Activated B cell treated with CpG ODN at 0.5 μM for 24 hours (primary cell): ENCODE measurements at places on chromosomes 2 and 18.
A peak's percentile ranks its signal among the peaks of the same experiment; 100 is the strongest.

- no peak for DNase-seq
- no peaks in the 10 kb centered on the region for H3K27me3 ChIP-seq
- H3K4me1 ChIP-seq = no peaks in the 10 kb centered on the region
Observed at GRCh38 chr2:82234283-82234874, 1929.8 kb upstream of the LRRTM1 start.

GRCh38 chr18:5632041-5632440 lies 88.2 kb upstream of the EPB41L3 start:
- no peak overlapping the region for H3K27ac ChIP-seq
- peaks cover 9% of the 10 kb centered on the region for H3K4me1 ChIP-seq
- no peak for DNase-seq
- H3K4me3 ChIP-seq = no peak overlapping the region
- no peaks in the 10 kb centered on the region for H3K36me3 ChIP-seq
- H3K27me3 ChIP-seq = peaks cover 19% of the 10 kb centered on the region

DNA sequence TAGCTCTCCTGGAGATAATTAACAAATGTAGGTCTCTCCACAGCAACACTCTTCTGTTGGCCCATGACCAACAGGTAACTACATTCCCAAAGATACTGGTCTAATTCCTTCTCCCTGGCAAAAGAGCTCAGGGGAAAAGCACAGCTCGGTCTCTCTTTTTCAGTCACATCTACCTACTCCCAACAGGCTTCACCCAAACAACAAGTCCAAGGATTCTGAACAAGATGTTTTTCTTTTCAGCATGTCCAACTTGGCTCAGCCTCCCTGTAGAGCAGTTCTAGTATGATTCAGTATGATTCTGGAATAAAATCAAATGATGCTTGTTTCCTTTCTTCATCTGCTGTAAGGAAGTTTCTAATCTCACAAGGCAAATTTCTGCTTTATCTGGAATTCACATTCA lies 1704.8 kb upstream of the PIK3C3 start:
- no peak for DNase-seq
- no peaks in the 10 kb centered on the region for H3K27me3 ChIP-seq
- no peak overlapping the region for H3K27ac ChIP-seq
- H3K4me1 ChIP-seq = no peaks in the 10 kb centered on the region

GRCh38 chr18:8538935-8539334 lies 70.3 kb upstream of the RAB12 start:
- no peak overlapping the region for H3K27ac ChIP-seq
- H3K36me3 ChIP-seq = no peaks in the 10 kb centered on the region
- DNase-seq = no peak
- H3K27me3 ChIP-seq = peaks cover 5% of the 10 kb centered on the region
- H3K4me3 ChIP-seq = no peak overlapping the region

GRCh38 chr2:98478907-98479306 lies 34.2 kb downstream of the INPP4A start:
- DNase-seq = no peak
- H3K27me3 ChIP-seq = no peaks in the 10 kb centered on the region
- no peak overlapping the region for H3K4me3 ChIP-seq
- peaks cover 76% of the 10 kb centered on the region for H3K4me1 ChIP-seq
- H3K36me3 ChIP-seq = no peaks in the 10 kb centered on the region

DNA sequence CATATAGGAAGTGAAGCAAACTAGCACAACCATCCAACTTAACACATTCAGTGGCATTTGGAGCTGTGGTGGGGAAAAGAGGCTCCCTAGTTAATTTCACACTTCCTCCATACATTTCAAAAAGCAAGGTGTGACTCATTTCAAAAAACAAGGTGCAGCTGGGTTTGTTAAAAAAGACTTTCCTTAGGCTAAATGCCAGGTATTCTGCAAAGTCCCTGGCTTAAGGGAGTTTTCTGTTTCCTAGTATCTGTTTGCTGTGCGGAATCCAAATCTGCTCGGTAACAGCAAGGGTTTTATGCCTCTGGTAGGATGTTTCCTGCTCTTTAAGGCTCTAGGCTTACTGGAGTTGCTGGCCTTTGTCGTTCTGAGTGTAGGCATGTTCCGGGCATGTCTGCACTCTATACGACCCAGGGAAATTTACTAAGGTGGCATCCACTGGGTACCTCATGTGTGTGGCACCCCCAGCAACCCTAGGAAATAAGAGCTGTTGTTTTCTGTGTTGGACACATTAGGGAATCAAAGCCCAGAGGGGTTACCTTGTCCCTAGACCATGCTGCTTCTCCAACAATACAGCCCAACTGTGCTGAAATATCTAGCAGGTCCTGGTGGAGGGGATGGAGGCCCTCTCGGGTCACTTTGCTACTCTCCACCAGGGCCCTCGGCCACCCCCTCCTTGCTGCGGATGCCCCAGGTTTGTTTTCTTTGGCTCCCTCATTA lies 634 bp upstream of the MSGN1 start:
- H3K27ac ChIP-seq = peak overlapping the region; percentile 69
- H3K4me3 ChIP-seq = peak overlapping the region; percentile 24
- no peaks in the 10 kb centered on the region for H3K36me3 ChIP-seq
- no peak for DNase-seq

- peaks cover 3% of the 10 kb centered on the region for H3K4me1 ChIP-seq
- no peaks in the 10 kb centered on the region for H3K27me3 ChIP-seq
- DNase-seq = no peak
- H3K4me3 ChIP-seq = no peak overlapping the region
- H3K27ac ChIP-seq = no peak overlapping the region
Observed at GRCh38 chr2:28267282-28267681, 125.4 kb upstream of the FOSL2 start.

DNA sequence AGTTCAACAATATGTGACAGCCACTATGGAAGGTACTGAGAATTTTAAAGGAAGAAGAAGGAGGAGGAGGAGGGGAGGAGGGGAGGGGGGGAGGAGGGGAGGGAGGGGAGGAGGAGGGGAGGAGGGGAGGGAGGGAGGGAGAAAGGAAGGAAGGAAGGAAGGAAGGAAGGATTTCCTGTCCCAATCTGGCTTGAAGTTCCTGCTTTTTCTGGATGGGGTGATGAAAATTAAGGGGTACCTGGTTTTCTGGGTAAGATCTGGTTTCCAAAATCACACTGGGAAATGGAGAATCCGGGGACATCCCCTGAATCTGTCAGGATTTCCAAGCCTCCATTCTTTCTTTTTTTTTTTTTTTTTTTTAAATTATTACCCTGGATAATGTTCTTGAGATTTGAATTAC lies 271.8 kb downstream of the MTX2 start:
- H3K4me3 ChIP-seq = no peak overlapping the region
- no peak for DNase-seq
- peaks cover 7% of the 10 kb centered on the region for H3K27me3 ChIP-seq
- H3K36me3 ChIP-seq = no peaks in the 10 kb centered on the region

- no peak overlapping the region for H3K4me3 ChIP-seq
- H3K36me3 ChIP-seq = no peaks in the 10 kb centered on the region
- peaks cover 1% of the 10 kb centered on the region for H3K4me1 ChIP-seq
- H3K27ac ChIP-seq = no peak overlapping the region
Observed at GRCh38 chr2:119218478-119219064, 5.1 kb upstream of the STEAP3 start.

DNA sequence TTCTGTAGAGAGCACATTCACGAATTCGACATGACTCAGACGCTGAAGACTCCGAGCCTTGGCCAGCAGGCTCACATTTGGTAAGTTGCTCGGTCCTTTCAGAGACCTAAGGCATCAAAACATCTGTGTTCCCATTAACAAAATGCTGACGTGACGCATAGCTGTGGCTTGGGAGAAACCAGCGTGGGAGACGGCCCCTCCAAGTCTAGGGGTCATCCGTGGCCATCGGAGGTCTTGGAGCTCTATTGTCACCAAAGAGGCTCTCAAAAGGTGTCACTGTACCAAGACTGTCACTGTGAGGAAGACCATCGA lies 14.9 kb downstream of the FBLN7 start:
- no peak overlapping the region for H3K27ac ChIP-seq
- peaks cover 29% of the 10 kb centered on the region for H3K4me1 ChIP-seq
- H3K36me3 ChIP-seq = no peaks in the 10 kb centered on the region

GRCh38 chr2:190607014-190607597 lies 41.8 kb upstream of the NAB1 start:
- H3K27me3 ChIP-seq = no peaks in the 10 kb centered on the region
- H3K4me3 ChIP-seq = no peak overlapping the region
- no peak overlapping the region for H3K27ac ChIP-seq

DNA sequence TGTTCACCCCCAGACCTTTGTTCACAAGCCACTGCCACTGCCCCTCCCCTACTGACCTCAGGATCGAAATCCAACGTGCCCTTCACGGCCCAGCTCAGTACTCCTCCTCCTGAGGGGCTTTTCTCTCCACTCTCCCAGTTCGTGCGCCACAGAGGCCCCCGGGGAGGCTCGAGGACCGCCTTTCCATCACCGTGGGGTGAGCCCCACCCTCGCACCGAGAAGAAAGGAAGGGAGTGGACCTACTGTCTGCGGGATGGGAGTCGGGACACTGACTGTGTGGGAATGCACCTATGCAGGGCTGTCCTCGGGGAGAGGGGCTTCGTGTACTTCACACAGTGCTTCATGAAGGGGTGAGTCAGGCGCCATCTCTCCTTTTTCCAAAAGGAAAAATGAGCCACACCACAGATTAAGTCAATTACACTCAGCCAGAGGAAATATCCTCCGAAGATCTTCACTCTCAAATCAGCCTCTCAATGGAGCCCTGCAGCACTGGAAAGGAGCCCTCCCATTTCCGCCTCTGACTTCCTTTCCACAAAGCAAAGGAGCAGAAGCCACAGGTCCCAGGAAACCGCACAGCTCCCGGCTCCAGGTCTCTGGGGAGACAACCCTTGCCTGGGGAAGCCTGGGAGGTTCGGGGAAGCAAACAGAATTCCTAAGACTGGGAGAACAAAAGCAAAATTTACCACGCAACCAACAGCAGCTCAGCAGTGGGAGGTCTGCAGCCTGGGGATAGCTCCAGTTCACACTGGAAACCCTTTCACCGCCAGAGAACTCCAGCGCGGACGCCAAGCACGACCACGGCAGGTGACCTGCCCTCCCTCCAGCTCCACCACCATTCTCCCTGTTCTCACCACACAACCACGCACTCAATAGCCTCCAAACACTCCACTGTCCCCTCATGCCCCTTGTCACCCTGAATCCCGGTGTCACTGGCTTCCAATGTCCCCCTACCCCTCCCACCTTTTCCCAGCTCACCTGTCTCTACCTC lies 21.6 kb downstream of the ADCY3 start:
- no peak for DNase-seq
- no peak overlapping the region for H3K4me3 ChIP-seq
- H3K4me1 ChIP-seq = no peaks in the 10 kb centered on the region
- H3K27me3 ChIP-seq = no peaks in the 10 kb centered on the region
- peaks cover 9% of the 10 kb centered on the region for H3K36me3 ChIP-seq
- H3K27ac ChIP-seq = no peak overlapping the region

- no peaks in the 10 kb centered on the region for H3K27me3 ChIP-seq
- H3K4me3 ChIP-seq = no peak overlapping the region
- H3K4me1 ChIP-seq = no peaks in the 10 kb centered on the region
- DNase-seq = no peak
- H3K27ac ChIP-seq = no peak overlapping the region
- H3K36me3 ChIP-seq = no peaks in the 10 kb centered on the region
Observed at GRCh38 chr18:37604032-37604431, 38.4 kb upstream of the CELF4 start.

GRCh38 chr18:78814766-78815165 lies 164.9 kb upstream of the SALL3 start:
- no peak overlapping the region for H3K27ac ChIP-seq
- H3K27me3 ChIP-seq = no peaks in the 10 kb centered on the region
- H3K4me1 ChIP-seq = no peaks in the 10 kb centered on the region
- no peak overlapping the region for H3K4me3 ChIP-seq

DNA sequence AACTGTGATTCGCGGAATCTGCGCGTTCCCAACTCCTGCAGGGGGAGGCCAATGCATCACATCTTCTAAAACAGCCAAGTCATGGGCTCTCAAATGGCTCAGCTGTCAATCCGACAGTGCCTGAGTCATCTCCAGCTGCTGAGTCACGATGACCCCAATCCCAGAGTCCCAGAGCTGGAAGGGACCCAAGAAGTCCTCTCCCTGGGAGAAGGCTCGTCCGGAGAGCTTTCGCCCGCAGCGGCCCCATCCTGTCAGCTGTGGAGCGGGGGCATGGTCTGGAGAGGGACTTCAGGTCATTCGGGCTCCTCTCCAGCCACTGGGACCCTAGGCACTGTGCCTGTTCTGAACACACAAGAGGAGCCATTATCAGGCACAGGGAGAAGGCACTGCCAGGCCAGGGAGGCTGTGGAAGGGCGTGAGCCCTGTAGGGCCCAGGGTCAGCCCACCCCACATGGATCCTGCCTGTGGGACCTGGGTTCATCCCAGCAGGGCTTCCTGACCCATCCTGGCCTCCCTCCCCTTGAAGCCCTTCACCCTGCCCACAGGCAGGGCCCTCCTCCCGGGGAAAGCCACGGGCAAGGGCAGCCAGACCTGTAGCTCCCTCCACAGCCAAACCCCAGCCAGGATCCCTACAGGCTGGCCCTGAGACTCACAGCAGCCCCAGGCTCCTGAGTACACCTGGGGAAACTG lies 47.6 kb upstream of the GPC1 start:
- no peak for DNase-seq
- no peaks in the 10 kb centered on the region for H3K36me3 ChIP-seq
- no peaks in the 10 kb centered on the region for H3K4me1 ChIP-seq

GRCh38 chr2:204681412-204681811 lies 136.1 kb downstream of the PARD3B start:
- H3K36me3 ChIP-seq = no peaks in the 10 kb centered on the region
- H3K27ac ChIP-seq = no peak overlapping the region
- H3K27me3 ChIP-seq = no peaks in the 10 kb centered on the region
- DNase-seq = no peak
- H3K4me1 ChIP-seq = no peaks in the 10 kb centered on the region

GRCh38 chr2:108926561-108927380 lies 62.2 kb downstream of the EDAR start:
- no peak overlapping the region for H3K27ac ChIP-seq
- peaks cover 2% of the 10 kb centered on the region for H3K27me3 ChIP-seq
- no peak overlapping the region for H3K4me3 ChIP-seq
- no peaks in the 10 kb centered on the region for H3K36me3 ChIP-seq
- no peak for DNase-seq

GRCh38 chr2:217944366-217944765 lies 58.4 kb downstream of the TNS1 start:
- peaks cover 20% of the 10 kb centered on the region for H3K27me3 ChIP-seq
- no peak for DNase-seq
- no peak overlapping the region for H3K4me3 ChIP-seq
- no peak overlapping the region for H3K27ac ChIP-seq
- no peaks in the 10 kb centered on the region for H3K4me1 ChIP-seq
- no peaks in the 10 kb centered on the region for H3K36me3 ChIP-seq

GRCh38 chr2:197369228-197369932 lies 58.8 kb upstream of the ANKRD44 start:
- H3K4me1 ChIP-seq = peaks cover 4% of the 10 kb centered on the region

- no peak overlapping the region for H3K4me3 ChIP-seq
- peaks cover 78% of the 10 kb centered on the region for H3K36me3 ChIP-seq
- no peak for DNase-seq
Observed at GRCh38 chr2:85846411-85846810, 42.4 kb downstream of the ST3GAL5 start.
